ENCODE measurements at places on chromosomes 12 and 14. TPM values are rescaled to one million over a fixed set of nuclear protein-coding genes. Genes with fewer than 3 reads are reported as not detected.

HSPA2 gene
- 34.3 TPM for polyA plus RNA-seq

IL25 gene
- polyA plus RNA-seq: not detected

RHOJ gene
- polyA plus RNA-seq: 6.6 TPM

PLEKHG3 gene
- 16.9 TPM for polyA plus RNA-seq

C12orf60 gene
- polyA plus RNA-seq: 0.69 TPM

STXBP6 gene
- 12.6 TPM for polyA plus RNA-seq

KITLG gene
- 13.7 TPM for polyA plus RNA-seq

KRT81 gene
- not detected for polyA plus RNA-seq

CDKN3 gene
- 10.8 TPM for polyA plus RNA-seq

HHIPL1 gene
- 0.80 TPM for polyA plus RNA-seq

SYNE3 gene
- 1.8 TPM for polyA plus RNA-seq

EML1 gene
- polyA plus RNA-seq: 3.9 TPM

SLC7A7 gene
- polyA plus RNA-seq: 15.6 TPM

NXPH4 gene
- polyA plus RNA-seq: not detected

IKZF4 gene
- polyA plus RNA-seq: 0.92 TPM

ARHGAP9 gene
- 4.9 TPM for polyA plus RNA-seq

MYF5 gene
- not detected for polyA plus RNA-seq

FGD6 gene
- polyA plus RNA-seq: 4.2 TPM

IAPP gene
- polyA plus RNA-seq: not detected

RND1 gene
- polyA plus RNA-seq: 8.0 TPM

IL22 gene
- not detected for polyA plus RNA-seq

PROX2 gene
- 0.01 TPM for polyA plus RNA-seq

KRT78 gene
- polyA plus RNA-seq: 5.4 TPM

FAM181A gene
- not detected for polyA plus RNA-seq

PIP4K2C gene
- polyA plus RNA-seq: 21.0 TPM

LDHB gene
- 404 TPM for polyA plus RNA-seq

SLC25A21 gene
- polyA plus RNA-seq: not detected

SMOC1 gene
- not detected for polyA plus RNA-seq

PTPRO gene
- 2.8 TPM for polyA plus RNA-seq

TSPAN9 gene
- 2.4 TPM for polyA plus RNA-seq

OTX2 gene
- not detected for polyA plus RNA-seq

SLC38A4 gene
- polyA plus RNA-seq: 0.60 TPM

RAD51B gene
- 4.3 TPM for polyA plus RNA-seq

ARID4A gene
- polyA plus RNA-seq: 8.4 TPM

ZNF705A gene
- not detected for polyA plus RNA-seq

SLC2A13 gene
- 1.8 TPM for polyA plus RNA-seq

C14orf119 gene
- polyA plus RNA-seq: 50.0 TPM

MAP3K9 gene
- 4.7 TPM for polyA plus RNA-seq

ANKRD13A gene
- 21.6 TPM for polyA plus RNA-seq

C12orf54 gene
- polyA plus RNA-seq: 0.28 TPM

UNC79 gene
- polyA plus RNA-seq: not detected

SLC10A1 gene
- polyA plus RNA-seq: not detected

ESR2 gene
- 0.55 TPM for polyA plus RNA-seq

KCNK10 gene
- polyA plus RNA-seq: under 0.01 TPM

TMCC3 gene
- polyA plus RNA-seq: 44.9 TPM
